ENCODE measurements at places on chromosomes 6 and 20.

- DNase-seq = no peak
Measured at GRCh38 chr6:75029333-75029732, 176.5 kb downstream of the COL12A1 start.

DNA sequence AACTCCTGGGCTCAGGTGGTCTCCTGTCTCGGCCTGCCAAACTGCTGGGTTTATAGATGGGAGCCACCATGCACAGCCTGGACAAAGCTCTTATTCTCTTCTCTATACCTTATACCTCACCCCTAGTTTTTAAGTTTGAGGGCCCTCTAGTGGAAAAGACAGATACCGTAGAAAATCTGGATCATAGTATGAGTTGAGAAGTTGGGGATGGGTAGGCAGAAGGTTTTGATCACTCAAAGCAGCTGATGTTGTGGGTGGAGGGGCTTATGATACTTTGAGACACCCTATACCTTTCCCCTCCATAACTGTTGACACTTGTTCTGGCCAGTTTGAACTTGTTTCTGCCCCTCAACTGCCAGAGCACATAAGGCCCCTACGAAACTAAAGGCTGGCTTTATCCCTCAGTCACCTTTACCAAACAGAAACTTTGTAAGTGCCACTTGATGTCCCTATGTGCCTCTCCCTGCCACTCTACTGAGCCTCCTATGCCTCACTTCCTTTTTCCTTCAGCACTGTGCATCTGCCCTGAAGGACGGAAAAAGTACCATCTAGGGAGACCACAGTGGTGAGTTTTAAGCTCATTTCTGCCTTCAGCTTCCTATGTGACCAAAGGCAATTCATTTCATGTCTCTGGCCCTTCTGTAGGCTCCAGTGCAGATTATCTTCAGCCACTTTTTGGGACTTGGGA is 28.6 kb downstream of the RALY start:
- no peak for DNase-seq

- DNase-seq = no peak
Measured at GRCh38 chr6:130893277-130893676, 66.1 kb downstream of the SMLR1 start.

DNA sequence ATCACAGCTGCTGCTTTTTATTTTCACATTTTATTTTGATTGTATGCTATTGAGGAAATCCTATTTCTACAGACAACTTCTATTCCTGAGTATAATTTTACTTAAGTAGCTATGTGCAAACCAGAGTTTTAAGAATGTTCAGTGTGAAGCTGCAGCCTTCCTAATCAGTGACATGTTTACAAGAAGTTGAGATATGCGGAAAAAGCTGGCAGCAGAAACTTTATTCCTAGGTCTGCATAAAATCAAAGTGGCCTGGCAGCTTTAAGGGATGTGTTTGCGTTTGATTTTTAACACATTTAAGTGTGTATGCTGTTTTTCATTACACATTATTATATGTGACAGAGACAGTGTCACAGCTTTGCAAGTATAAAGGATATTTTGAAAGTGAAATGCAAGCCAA is 26.3 kb downstream of the MAPK14 start:
- no peak for DNase-seq

DNA sequence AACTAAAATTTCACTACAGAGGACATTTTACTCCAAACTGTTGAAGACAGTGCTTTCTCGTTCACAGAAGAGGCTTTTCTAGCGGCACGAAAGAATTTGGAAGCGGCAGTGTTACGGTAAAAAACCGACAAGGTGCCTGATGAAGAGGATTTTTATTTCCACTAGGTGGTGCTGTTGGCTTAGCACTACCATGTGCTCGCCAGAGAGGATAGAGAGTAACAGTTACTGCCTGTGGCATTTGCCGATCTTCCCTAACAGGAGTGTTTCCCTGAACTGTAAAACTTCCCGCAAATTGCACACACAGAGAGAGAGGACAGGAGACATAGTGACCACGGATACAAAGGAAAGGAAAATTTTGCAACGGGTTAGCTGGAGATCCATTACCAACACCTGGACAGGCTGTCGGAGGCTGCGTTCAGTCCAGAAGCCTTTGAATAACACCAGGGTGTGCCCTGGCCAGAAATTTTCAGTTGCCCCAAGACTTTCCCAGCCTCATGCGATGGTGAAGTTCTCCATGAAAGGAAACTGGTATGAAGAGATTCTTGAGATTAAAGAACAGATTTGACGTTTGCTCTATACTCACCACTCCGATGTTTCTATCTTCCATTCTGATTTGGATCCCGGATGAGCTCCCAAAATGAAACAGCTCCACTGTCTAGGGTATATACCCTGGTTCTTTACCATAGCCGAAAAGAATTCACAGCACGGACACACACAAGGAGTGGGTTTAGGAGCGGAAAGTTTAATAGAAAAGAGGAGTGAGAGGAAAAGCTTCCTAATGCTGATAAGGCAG is 48.1 kb downstream of the HLA-DPB1 start:
- DNase-seq = no peak

DNA sequence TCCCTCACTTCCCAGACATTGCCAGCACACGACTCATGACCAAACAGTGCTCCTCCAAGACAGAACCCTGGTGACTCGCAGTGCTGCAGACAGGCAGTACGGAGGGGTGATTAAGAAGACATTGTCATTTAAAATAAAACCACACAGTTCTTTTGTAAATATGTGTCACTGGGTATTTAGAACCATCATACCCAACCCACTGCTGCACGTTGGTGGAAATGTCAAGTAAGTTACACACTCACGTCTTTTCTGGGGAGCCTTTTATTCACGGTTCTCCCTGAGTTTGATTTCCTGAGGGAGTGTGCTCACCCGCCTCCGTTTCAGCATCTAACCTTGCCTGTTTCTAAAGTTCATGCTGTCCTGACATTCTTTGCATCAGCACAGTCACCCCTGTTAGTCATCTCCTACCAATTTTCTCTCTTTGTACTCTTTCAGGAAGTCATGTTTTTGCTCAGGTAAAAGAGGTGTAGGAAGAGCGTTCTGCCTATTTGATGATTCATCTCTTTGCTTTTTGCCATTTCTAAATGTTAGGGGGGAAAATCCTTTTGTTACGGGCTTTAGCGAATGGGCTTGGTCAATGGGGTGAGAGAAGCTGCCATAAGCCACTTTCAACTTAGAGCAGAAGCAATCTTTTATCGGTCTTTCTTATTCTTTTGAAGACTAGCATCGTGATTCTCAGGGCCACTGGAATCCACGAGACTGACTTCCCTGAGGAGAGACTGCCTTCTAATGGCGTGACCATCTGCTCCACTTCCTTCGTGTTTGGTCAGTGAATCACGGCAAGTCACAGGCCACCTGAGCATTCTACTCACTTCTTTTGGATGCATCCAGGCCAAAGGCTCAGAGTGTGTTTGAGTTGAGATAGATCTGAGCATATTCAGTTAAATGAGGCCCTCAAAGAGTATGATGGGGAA is 512.8 kb upstream of the JARID2 start:
- DNase-seq = no peak

All from stimulated activated CD8-positive, alpha-beta memory T cell treated with anti-CD3 and anti-CD28 coated beads, Interleukin-2, amount 100 ng/mL, for 48 hours (primary cell).